Islet precursor cell (in vitro differentiated cells): ENCODE measurements at places on chromosomes 2 and 18.

- no peak for DNase-seq
Observed at GRCh38 chr2:134647607-134648256, 71.1 kb downstream of the TMEM163 start.

- no peak for DNase-seq
Observed at GRCh38 chr2:200430017-200430416, 79.9 kb downstream of the KCTD18 start.

GRCh38 chr2:24886691-24887304 is 33.2 kb downstream of the ADCY3 start:
- DNase-seq = no peak

GRCh38 chr18:69956665-69957620 is 9.3 kb upstream of the CD226 start:
- DNase-seq = no peak
